Activated CD4-positive, alpha-beta T cell treated with anti-CD3 and anti-CD28 coated beads for 1 hour (primary cell): ENCODE measurements at places on chromosomes 2 and 18.
A peak's percentile ranks its signal among the peaks of the same experiment; 100 is the strongest.

DNA sequence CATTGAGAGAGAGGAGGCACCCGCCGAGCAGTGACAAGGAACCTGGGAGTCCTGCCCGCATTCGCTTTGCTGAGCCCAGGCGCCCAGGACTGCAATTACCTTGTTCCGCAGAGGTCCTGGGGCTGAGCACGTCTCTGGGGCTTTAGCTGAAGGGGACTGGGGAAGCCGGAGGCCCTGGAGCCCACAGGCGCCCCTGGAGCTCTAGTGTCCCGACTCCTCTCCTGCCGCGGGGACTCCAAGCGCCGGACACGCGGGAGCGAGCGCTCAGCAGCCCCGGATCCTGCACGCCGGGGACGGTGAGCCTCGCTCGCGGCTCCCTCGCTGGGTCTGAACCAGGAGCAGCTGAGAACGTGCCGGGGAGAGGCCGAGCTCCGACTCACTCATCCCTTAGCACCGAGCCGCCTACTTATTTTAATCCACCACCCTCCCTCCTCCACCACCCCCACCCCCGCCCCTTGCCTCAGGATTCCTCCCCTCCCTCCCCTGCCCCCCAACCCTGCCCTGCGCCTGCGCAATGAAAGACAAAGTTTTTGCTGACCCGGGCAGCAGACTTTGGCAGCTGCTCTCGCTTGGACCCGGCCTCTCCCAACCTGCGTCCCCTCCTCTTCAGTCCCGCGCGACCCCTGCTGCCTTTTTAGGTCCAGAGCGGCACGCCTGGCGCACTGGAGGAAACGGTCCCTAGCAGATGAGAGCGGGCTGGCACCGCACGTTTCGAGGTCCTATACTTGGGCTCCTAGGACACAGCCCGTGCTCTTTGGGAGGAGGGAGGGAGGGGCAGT is at the start of gene OSR1:
OSR1 (minus strand) TSS at position 382 of the 779 bp plus-strand sequence. CDS start 4,818 bp downstream, outside the sequence.
- DNase-seq = no peak

- DNase-seq = no peak
Observed at GRCh38 chr2:139622691-139623090, 842.5 kb upstream of the NXPH2 start.

GRCh38 chr2:233413559-233414272 is 59.4 kb downstream of the DGKD start:
- peak; percentile 65 for DNase-seq

- no peak for DNase-seq
Observed at GRCh38 chr2:59182249-59182648, 941.1 kb upstream of the FANCL start.

- no peak for DNase-seq
Observed at GRCh38 chr2:42132191-42132965, 36.8 kb upstream of the EML4 start.

- no peak for DNase-seq
Observed at GRCh38 chr18:25459814-25460213, 107.8 kb upstream of the ZNF521 start.

DNA sequence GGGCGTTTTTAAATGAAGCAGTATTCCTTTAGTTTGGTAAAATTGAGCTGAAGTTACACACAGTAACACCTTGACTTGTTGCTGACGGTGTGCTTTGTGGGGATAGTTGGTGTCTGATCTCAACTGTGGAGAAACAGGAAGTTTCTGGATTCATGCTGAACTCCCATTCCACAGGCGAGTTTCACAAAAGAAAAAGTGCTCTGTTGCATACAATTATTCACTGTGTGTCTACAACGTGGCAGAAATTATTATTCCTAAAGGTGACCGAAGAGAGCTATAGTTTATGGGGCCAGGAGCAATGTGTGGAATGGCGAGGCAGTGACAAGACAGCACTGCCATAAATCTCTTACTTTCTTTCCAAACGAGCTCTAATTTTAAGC is 463 bp upstream of the CABYR start:
- no peak for DNase-seq

DNA sequence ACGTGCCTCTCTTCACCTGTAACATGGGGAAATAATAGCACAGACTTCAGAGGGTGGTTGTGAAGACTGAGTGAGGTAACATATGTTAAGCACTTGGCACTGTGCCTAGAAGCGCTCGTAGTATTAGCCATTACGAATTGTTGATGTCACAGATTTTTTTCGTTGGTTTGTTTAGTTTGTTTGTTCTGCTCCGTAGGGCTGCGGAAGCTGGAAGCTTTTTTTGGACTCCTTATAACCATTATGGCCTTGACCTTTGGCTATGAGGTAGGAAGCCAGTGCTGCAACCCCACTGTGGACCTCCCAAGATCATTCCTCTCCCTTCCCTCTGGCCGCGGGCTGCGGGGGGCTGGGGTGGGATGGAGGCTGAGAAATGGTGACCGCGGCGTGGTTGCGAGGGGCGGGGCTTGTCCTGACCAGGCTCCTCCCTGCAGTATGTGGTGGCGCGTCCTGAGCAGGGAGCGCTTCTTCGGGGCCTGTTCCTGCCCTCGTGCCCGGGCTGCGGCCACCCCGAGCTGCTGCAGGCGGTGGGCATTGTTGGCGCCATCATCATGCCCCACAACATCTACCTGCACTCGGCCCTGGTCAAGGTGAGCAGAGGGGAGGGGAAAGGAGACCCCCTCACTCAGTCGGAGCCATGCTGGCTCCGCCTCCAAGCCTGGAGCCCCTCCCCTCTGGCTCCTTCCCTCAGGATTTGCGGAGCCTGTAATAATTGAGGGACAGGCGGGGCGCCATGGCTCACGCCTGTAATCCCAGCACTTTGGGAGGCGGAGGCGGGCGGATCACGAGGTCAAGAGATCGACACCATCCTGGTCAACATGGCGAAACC is 5.5 kb downstream of the SLC11A1 start:
- DNase-seq = no peak

DNA sequence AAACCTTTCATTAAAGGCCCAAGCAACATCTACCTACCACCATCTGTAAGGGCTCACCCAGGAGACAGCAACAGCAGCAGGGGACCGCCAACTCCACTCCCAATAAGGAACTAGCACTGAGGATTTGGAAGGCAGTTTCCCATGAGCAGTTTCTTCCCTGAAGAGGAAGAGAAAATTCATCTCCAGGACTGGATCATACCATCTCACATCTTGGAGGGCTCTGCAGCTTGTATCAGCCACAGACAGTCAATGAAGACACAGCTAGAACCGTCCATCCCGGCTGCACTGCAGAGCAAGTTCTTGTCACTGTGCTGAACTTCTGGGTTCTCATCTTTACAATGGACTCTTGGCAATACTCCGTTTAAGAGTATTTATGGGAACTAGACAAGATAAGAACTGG is 2.8 kb upstream of the GYPC start:
- no peak for DNase-seq

DNA sequence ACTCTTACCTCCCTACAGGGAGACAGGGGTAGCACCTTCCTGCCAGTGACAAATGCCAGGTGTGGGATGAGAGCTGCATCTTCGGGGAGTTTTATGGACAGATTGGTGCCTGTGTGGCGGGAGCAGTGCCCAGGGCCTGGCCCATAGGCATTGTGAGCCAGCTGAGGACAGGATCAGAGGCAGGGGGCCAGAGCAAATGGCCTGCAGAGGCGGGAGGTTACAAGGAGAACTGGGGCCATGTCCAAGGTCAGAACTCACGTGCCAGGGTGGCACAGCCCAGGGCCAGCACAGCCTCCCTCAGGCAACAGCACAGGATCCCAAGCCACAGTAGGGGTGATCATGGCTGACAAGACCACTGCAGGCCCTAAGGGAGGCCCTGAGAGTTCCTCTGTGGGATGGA is 40.2 kb upstream of the MCFD2 start:
- no peak for DNase-seq

- DNase-seq = no peak
Observed at GRCh38 chr2:29223851-29224692, 108.9 kb downstream of the CLIP4 start.

- no peak for DNase-seq
Observed at GRCh38 chr18:35473562-35473961, 24.2 kb downstream of the INO80C start.

DNA sequence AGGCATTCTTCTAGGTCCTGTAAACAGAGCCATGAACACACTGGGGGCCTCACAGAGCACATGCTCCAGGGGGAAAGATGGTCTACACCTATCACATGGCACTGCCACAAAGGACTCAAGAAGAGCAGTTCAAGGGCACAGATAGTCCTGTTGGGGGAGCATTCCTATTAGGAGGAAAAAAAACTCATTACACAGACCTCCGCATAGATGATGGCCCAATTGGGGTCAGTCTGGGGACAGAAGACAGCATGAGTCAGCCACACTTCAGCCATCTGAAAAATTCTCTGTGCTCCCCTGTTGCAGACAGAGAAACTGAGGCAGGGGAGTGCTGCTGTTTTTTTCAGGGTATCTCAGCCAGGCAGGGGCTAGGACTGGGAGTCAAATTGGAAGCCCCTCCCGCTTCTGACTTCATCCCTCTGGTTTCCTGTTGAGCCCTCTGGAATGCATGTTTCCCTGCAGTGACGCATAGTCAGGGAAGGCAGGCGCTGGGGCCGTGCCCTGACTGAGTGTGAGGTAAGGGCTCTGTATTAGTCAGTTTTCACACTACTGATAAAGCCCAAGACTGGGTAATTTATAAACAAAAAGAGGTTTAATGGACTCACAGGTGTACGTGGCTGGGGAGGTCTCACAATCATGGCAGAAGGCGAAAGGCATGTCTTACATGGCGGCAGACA is 67.9 kb downstream of the RHOB start:
- no peak for DNase-seq

DNA sequence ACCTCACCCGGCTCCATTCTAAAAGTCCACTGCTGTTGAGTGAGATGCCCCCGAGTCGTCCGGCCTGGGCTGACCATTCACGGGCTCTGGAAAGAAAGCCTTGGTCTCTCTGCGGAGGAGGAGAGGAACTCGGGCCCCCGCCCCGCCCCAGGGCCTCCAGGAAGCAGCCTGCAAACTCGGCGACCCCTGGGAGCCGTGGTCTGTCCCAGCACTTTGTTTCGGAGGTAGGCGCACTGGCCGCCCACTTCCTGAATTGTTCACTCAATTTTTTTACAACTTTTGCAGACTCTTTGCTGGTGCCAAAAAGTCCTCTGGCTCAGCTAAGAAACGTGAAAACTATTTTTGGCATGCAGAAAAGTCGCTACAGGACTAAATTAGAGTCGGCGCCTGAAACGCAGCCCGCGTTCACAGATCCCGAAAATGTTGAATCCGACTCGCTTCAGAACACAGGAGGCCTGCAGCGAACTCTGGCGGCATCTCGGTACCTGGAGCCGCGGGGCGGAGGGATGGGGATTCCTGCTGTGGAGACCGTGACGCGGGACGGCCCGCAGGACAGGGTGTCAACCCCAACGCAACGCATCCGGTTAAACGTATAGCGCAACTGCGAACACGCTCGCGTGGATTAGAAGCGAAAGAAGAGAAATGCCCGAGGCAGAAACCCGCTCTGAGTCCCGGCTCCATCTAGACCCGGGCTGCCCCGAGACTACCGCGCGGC is 1.5 kb downstream of the PXDN start:
- DNase-seq = no peak

- DNase-seq = no peak
Observed at GRCh38 chr18:58887613-58887963, 22.9 kb downstream of the ZNF532 start.

- no peak for DNase-seq
Observed at GRCh38 chr18:2444201-2444875, 127.0 kb downstream of the METTL4 start.

- DNase-seq = no peak
Observed at GRCh38 chr2:82007071-82007664, 1702.6 kb upstream of the LRRTM1 start.

DNA sequence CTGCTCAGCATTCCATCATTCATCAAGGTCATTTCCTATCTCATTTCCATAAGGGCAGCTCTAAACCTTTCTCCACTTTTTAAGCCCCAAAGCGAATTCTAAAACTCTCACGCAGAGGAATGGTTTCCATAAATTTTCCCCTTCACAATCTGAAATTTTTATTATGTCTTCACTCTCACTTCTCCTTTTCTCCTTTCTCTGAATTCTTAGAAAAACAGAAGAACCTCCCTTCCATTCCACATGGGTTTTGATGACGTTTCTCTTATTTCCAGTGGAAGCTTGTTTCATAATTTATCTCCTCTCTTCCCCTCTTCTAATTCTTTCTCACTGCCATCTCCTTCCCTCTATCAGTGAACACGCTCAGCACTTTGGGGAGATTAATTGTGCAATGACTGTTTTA is 97.3 kb downstream of the SPATS2L start:
- no peak for DNase-seq

DNA sequence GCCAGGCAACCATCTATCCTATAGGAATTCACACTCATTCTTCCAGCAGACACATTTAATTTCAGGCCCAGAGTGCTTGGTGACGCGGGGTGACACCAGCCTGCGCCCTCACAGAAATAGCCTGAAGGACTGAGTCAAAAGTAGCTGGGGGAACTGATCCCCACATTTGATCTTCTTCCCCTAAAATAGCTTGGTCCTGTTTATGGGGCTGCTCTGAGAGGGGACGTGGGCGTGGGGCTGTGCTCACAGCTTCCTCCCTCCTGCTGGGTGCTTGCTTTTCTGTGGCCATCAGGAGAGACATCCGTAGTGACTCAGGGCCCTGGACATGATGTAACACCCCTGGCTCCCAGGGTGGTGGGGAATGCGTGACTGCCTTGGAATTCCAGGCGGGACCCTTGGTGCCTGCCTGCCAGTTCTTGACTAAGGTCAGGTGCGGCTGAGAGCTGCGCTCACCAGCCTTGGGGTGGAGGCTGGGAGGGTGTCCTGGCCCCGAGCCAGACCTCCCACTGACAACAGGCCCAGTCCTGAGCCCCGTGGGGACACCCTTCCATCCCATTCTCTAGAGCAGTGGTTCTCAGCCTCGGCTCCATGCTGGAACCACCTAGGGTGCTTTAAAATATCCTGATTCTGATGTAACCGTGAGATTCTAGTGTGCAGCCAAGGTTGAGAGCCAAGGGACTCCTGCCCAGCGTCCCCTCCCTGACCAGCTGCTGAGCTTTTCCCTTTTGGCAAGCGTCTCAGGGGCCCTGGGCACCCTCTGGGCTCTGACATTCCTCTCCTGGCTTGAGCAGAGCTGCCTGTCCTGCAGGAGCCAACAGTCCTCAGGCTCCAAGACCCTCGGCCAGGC is 47.4 kb upstream of the SMAD7 start:
- no peak for DNase-seq

GRCh38 chr2:22882011-22882410 is 503.0 kb upstream of the KLHL29 start:
- no peak for DNase-seq

- DNase-seq = no peak
Observed at GRCh38 chr2:224178056-224178455, 139.0 kb upstream of the SERPINE2 start.

- DNase-seq = no peak
Observed at GRCh38 chr2:240785424-240786335, 34.3 kb downstream of the KIF1A start.

DNA sequence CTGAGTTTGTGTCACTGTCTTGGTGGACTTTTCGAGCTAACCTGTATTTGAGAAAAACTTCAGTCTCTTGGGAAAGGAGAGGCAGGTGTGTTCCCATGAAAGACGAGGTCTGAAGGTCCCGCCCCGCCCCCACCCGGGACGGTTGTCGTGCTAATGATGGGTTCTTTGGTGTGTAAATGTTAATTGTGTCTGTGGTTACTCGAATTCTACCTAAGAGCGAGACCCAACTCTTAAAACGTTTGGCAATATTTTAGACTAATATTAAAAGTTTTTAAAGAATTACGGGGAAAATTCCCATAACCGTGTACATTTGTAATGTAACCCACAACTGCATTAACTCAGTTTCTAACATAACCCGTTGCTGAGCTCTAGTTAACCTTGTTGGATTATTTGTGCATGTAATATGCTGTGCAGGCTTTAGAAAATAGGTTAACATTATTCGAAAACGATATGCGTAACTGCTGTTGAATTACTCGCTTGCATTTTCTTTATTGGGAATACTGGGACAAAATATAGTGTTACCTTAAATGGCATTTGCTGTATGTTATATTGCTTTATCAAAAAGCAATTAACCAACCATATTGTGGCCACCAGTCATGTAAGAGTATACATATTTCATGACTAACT is 833 bp downstream of the EPB41L5 start:
- DNase-seq = no peak
